ENCODE measurements at places on chromosomes 13 and 19.
A peak's percentile ranks its signal among the peaks of the same experiment; 100 is the strongest.

DNA sequence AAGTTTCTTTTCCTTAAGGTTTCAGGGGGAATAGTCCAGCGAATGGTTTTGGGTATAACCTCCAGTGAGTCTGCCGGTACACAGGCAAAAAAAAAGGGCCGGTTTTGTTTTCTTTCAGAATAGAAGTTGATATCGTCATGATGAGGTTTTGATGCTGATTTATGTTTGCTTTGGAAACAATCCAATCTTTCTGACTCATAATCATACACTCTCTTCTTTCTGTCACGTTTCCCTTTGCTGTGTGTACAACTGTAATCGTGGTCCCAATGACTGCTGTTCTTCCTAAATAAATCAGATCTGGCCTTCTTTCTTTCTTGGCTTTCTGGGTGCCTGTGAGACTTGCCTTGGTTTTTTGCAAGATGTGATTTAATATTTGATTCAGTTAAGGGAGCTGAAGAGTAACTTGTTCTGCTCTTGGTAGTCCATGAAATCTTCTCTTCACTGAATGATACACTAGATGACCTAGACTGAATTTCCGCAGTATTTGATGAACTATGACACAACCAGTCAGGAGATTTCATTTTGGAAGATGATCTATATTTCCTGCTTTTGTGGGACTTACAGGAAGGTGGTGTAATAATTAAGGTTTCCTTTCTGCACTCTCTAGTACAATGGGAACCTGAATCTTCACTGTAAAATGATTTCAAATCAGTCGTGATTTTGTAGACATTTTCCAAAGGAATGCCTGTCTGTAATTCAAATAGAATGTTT lies 34.9 kb upstream of the METTL21C start:
- peak; percentile 64 for DNase-seq

DNA sequence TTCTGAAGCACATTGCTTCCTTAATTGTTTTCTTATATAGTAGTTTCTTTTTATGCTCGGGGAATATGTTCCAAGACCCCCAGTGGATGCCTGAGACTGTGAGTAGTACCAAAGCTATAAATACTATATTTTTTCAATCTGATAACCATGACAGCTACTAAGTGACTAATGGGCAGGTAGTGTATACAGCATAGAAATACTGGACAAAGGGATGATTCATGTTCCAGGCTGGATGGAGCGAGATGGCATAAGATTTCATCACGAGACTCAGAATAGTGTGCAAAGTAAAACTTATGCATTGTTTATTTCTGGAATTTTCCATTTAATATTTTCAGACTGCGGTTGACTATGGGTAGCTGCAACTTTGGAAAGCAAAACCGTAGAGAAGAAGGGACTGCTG lies 47.9 kb upstream of the OLFM4 start:
- peak; percentile 19 for DNase-seq

- no peak for DNase-seq
Observed at GRCh38 chr19:12788042-12788681, 3.1 kb upstream of the JUNB start.

DNA sequence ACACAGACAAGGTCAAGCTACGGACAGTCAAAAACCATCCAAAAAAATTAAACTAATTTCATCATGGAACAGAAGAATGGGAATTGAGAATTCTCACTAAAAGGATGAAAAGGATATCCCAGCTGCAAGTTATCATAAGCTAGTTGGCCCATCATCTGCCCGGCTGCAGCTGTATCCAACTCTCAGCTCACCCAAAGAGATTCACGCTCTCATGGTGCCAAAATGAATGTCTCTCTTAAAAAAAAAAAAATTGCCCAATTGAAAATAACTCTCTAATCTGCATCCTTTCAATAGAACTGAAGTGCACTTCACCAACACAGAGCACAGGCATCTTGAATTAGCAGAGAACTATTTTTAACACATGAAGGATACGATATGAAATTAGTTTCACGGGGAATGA lies 20.0 kb downstream of the ENOX1 start:
- no peak for DNase-seq

DNA sequence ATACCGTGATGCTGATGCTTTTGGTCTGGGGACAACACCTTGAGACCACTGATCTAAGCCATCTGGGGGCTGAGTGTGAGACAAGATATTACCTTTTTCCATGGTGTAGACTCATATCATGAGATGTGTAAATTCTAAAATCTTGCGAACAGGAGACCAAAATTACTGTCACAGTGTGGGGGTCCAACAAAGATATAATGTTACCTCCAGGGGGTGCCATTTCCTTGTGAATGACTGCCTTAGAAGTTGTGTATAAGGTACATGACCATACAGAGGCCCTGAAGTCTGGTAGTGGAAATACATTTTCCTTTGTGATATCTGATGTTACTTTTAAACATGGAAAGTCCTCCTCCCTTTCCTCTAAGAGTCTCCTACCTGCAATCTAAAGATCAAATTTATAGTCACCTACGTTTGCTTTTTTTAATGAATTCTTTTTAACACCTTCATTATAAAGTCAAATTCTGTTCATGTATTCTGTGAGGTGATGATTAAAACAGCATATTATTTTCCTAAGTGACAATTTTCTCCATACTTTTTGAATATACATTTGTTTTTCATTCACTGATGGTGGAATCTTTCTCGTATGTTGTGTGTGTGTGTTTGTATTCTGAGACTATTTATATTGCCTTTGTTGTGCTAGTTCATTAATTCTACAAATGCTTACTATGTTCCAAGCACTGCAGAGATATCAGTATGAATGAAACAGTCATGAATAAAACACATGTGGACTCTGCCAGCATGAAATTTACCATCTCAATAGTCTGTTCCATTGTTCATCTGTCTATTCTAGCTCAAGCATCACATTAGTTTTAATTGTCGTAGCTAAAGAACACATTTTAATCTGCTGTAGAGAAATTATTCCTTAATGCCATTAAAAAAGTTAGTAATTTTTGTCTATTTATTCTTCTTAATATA lies 113.7 kb downstream of the RFC3 start:
- peak; percentile 53 for DNase-seq

Measured in kidney tubule cell (primary cell).